ENCODE measurements at places on chromosomes 6 and 20.
A peak's percentile ranks its signal among the peaks of the same experiment; 100 is the strongest.

- DNase-seq = peak; percentile 51
Measured at GRCh38 chr6:166830185-166830890, 126.0 kb downstream of the RNASET2 start.

- no peak for DNase-seq
Measured at GRCh38 chr20:26135325-26136110, 438.9 kb upstream of the ZNF337 start.

DNA sequence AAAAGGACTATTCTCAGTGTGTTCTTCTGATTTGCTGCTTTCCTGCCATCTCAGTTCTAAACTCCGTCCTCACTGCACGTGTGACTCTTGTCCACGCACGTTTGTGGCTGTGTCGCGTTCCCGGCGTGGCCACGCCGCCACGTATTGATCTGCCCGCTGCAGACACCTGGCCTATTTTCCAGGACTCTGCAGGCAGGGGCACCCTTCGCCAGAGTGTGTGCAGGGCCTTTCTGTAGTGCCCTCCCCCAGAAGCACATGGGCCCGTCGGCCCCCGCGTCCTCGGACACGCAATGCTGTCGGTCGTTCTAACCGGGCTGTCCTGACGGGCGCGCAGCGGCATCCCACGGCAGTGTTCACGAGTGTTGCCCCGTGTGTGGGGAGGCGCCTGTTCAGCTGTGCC lies 87.6 kb downstream of the YTHDF1 start:
- DNase-seq = no peak

DNA sequence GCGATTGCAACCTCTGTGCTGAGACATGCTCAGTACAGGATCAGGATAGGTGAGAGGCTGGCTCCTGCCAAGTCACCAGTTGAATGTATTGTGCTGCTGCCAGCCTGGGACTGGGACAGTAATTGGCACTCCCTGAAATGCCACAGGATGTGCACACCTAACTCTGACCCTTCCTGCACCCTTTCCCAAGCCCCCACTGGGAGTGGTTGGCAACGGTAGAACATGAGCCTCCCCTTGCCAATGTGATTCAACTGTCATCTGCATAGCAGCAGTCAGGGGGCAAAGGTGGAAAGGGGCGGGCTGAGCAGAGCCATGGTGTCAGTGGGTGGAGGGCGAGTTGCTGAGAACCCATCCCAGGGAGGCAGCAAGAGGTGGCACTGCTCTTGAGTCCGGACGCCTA lies 15.4 kb downstream of the SPINT3 start:
- no peak for DNase-seq

GRCh38 chr6:88445188-88445965 lies 279.2 kb upstream of the CNR1 start:
- DNase-seq = no peak

GRCh38 chr6:85065831-85066230 lies 301.4 kb upstream of the TBX18 start:
- no peak for DNase-seq

GRCh38 chr20:63349516-63349895 lies 11.6 kb downstream of the CHRNA4 start:
- DNase-seq = no peak

- peak; percentile 63 for DNase-seq
Measured at GRCh38 chr6:30678964-30679726, 6.3 kb upstream of the DHX16 start.
